IMR-90 (cell line): ENCODE measurements at places on chromosomes 4 and X. TPM values are rescaled to one million over a fixed set of nuclear protein-coding genes. Genes with fewer than 3 reads are reported as not detected.

FAM133A gene
- total RNA-seq, result under 0.01 TPM in 2 replicates

MAGEA1 gene
- total RNA-seq, result not detected in 2 replicates

FAM47E gene
- under 0.01 TPM in 1 of 2 replicates, not detected in the other for total RNA-seq

MGAT4D gene
- total RNA-seq, result not detected in 2 replicates

TRIM60 gene
- total RNA-seq, result not detected in 2 replicates

RASSF6 gene
- not detected in 2 replicates for total RNA-seq

EGFL6 gene
- not detected in 2 replicates for total RNA-seq

FRMD7 gene
- not detected in 2 replicates for total RNA-seq

PDLIM3 gene
- total RNA-seq, result 8.9 and 11.7 TPM in 2 replicates

NXF2B gene
- not detected in 2 replicates for total RNA-seq

TCP11X2 gene
- not detected in 2 replicates for total RNA-seq

HSPA4L gene
- 2.3 and 3.9 TPM in 2 replicates for total RNA-seq

SPARCL1 gene
- total RNA-seq, result not detected in 2 replicates

TEX13B gene
- not detected in 2 replicates for total RNA-seq

ZNF185 gene
- total RNA-seq, result 3.2 and 3.6 TPM in 2 replicates
